Stimulated activated CD8-positive, alpha-beta memory T cell treated with anti-CD3 and anti-CD28 coated beads, Interleukin-15, amount 100 ng/mL, for 48 hours (primary cell): ENCODE measurements at places on chromosomes 16 and 17.

DNA sequence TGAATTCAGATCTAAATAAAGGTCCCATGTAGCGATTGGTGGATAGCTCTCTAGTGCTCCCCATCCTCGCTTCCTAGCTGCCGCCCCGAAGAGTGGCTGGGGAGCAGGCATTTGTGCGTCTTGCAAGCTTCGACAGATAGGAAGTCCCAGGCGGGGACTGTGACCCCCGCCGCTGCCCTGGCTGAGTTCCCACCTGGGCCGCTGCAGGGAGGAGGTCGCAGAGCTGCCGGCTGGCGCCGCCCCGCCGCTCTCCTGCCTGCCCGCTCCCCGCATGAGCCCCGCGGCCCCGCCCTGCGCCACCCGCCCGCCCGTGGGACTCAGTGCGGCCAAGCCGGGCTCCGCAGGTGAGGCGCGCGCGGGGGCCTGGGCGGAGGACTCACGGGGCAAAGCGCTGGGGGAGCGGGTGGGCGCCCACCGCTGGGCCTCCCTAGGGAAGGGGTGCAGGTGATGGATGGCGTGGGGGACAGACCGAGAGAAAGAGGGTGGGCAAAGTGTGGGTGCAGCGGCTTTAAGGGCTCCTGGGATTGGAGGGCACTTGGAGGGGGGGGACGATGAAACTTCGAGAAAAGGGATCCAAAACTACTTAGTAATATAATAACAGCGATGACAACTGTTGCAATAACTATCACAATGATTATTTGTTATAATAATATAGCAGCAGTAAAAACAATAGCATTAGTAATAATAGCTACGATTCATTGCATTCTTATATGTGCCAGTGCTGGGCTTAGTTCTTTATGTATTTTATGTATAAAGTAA, at the start of gene OTOA:
OTOA (plus strand) TSS at position 80 of the 759 bp plus-strand sequence. CDS start 14,547 bp downstream, outside the sequence.
- no peak for DNase-seq

DNA sequence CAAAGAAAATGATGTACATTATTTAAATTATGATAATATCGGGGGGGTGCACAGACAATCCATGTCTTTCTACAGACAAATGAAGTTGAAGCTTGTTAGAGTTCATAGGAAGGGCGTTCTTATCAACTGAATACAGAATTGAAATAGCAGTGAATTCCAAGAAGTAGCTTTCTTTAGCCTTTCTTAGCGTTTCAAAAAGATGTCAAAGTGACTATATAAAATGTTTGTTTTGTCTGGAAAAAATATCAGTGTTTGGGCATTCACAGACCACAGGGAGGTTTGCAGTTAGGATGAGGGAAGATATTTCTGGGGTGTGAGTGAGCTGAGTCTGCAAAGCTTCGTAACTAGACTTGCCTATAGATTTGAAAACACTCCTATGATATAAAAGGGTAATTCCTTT, 55.0 kb downstream of the STX8 start:
- no peak for DNase-seq

DNA sequence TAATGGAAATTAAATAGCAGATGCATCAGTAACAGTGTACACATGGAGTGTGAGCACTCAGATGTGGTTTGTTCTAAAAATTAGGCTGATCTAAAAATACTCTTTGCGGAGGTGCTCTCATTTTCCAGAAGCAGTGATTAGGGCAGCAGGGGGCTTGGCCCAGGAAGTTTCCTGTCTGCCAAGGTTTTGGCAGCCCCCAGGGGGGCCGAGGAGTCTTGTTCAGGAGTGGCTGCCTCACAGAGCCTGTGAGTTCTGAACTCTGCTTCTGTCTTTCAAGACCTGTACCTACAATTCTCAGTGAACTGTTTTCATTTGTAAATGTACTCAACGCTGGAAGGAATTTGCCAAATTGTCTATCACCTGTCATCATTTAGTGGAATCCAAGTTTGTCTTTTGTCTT, 388.4 kb upstream of the CDH11 start:
- DNase-seq = no peak

- DNase-seq = no peak
Measured at GRCh38 chr17:73541561-73541981, 102.7 kb downstream of the SDK2 start.

DNA sequence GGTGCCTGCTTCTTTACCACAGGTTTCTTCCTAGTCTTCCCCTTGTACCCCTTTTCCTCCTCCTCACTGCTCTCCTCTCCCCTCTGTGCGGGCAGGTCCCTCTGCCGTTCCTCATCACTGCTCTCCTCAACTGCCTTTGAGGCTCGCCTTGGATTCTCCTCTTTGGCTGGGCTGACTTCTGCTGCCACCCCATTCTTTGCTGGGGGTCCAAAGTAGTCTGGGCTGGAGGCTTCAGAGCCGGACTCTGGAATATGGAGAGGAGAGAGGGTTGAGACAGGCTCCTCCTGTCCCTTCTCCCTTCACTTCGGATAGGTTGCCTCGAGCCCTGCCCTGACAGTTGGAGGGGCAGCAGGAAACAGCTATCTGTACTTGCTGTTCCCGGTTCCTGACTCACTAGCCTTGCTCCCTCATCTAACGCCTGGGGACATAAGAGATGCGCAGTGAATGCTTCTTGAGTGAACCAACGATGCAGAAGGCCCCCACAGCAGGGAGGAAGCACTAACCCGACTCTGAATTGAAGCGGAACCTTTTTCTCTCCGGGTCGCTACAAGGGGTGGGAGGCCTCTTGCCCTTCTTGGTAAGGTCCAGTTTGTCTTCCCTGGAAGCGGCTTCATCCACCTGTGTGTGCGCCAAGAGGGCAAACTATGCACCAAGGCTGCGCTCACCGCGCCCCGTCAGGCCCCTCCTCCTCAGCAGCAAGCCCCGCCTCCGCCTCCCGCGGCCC, 655 bp downstream of the HIRIP3 start:
- DNase-seq = peak; percentile 61

- no peak for DNase-seq
Measured at GRCh38 chr17:57084361-57084801, 665 bp upstream of the AKAP1 start.

GRCh38 chr16:12024429-12024828, 47.9 kb downstream of the SNX29 start:
- no peak for DNase-seq

DNA sequence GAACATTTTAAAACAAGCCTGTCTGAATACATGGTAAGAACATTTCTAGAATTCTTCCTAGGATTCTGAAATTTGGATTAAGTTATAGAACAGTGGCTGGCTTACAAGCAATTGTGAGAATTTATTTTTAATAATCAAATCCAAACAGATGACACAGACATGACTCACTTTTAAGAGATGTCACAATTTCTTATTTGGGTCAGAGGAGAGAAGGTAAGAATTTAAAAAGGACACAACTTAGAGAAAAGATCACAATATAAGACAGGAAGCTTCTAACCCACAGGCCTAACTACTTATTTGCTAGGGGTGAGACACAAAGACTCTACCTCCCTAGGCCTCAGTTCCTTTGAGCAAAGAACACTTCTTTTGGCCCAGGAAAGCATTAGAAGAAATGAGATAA, 32.7 kb downstream of the ZZEF1 start:
- no peak for DNase-seq

DNA sequence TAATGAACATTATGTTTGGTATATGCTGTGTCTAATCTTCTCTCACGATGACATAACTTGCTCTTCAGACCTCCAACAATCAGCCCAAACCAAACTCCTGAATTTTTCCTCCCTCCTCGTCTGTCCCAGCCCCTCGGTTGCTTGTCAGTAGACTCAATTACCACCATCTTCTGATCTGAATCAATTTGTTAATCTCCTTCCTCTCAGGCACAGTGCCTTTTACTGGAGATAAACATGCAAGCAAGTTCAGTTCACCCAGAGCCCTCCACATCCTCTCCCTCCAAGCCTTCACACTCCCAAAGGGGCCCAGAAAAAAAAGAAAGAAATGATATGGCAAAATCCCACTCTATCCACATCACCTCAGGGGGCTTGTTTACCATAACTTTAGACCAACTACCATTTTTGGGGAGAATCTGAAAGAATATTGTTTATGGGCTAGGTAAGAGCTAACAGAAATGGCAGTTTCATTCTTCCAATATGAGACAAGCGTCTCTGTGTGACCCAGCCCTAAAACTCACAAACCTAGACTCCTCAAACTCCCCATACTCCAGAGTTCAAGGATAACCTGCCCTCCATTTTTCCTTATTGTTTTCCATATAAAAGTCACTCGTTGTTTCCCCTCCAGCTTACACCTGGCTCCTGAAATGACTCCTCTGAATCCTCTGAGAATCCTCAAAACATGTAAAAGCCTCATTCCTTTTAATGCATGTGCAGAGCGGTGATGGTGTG, 1.5 kb downstream of the TEX2 start:
- DNase-seq = no peak

- no peak for DNase-seq
Measured at GRCh38 chr16:50505714-50506542, 42.3 kb upstream of the NKD1 start.

- no peak for DNase-seq
Measured at GRCh38 chr16:8768692-8769091, 28.7 kb downstream of the TMEM186 start.

DNA sequence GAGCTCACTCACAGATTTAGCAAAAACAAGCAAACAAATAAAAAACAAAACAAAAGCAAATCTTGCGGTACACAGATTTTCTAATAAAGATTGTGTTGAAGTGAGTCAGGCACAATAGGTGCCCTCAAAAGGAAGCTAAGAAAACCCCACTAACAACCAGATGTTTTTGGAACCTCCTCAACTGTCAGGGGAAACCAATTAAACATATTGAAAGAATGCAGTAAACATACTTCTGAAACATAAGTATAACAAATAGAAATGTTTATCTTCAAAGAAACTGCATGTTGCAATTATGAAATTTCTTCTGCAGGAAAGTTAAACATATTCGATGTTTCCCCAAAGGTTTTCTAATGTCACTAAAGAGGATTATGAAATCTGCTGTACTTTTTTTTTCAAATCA, 110.5 kb upstream of the CORO6 start:
- no peak for DNase-seq

DNA sequence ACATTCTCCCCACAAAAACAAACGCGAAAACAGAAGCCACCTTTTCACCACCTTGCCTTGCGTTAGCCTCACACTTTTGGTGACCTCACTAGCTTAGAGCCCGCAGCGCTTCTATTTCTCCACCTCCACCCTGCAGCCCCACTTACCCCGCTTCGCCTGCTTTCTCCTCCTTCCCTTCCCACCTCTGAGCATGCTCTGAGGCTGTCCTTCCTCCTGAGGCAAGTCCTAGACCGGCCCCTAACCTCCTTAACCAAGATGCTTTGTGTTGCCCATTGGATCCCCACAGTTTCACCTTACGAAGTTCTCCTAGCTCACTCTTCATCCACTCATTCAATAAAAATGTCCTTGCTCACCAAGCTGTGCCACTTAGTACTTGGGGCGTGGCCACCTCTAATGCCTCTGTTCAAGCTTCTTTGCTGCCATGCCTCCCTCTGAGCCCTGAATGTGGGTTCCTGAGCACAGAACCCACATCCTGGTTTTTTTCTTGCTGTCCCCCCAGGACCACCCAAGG, 1.3 kb downstream of the GNGT2 start:
- no peak for DNase-seq

- DNase-seq = no peak
Measured at GRCh38 chr16:66670691-66671388, 25.7 kb downstream of the CMTM4 start.

DNA sequence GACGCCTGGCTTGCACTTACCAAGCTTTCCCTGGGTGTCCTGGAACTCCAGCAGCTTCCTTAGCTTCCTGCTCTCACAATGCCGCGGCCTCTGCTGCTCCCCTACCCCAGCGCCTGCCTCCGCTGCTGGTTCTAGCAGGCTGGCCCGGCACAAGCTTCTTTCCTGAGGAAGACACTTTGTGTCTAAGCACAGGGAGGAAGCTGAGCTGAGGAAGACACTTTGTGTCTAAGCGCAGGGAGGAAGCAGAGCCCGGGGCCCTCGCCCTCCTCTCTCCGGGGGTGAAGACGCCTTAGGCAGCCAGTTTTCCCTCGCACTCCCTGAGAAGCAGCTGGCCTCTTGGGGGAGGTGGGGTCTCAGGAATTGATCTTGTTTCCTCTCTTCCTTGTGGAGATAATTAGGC, 64.9 kb downstream of the PLD6 start:
- no peak for DNase-seq

GRCh38 chr17:8707332-8708024, 37.2 kb downstream of the CCDC42 start:
- no peak for DNase-seq

- DNase-seq = no peak
Measured at GRCh38 chr17:70320673-70321345, 151.5 kb downstream of the KCNJ2 start.

DNA sequence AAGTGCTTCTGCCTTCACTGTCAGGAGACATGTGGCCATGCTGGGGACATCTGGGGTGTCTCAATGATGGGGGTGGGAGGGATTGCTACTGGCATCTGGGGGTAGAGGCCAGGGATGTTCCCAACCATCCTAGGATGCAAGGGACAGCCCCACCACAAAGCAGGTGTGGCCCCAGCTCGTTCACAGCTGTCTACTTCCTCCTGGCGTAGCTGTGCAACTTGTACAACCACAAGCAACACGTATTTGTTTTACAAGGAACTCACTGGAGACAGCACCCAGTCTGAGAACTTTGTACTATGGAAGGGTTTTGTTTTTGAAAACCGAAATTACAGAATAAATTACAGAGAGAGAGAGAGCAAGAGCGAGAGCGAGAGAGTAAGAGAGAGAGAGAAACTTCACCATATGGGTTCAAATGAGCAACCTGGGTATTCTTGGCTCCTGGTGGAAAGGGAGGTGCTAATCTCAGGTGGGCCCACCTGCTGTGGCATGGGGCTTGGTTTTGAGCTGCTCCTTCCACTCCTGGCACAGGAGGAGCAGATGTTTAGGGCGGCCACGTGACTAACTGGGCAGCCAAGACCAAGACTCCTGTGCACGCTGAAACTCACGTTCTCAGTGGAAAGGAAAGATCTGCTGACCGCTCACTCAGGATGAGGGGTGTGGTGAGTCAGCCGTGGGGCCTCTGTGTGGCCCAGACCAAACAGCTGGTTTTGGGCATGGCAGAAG, 17.5 kb upstream of the TNFRSF13B start:
- no peak for DNase-seq

GRCh38 chr17:62653826-62654761, 26.6 kb downstream of the MRC2 start:
- peak; percentile 17 for DNase-seq

DNA sequence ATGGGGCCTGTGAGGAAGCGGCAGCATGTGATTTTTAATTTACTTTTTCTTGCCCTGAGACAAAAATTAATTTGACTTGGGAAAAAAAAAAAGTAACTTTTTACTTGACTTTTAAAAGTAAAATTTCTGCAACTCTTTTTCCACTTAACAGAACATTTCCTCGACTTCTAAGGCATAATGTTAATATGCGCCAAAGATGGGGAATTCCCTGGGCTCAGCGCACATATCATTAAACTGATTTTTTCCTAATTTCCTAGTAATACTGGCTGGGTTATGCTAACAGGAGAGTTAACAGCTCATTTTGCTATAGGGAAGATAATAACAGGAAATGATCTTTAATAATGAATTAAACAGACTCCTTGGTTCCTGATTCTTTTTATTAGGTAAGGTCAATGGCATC, 120.6 kb upstream of the CDH5 start:
- no peak for DNase-seq
